ENCODE measurements at places on chromosomes 11 and 22.

DNA sequence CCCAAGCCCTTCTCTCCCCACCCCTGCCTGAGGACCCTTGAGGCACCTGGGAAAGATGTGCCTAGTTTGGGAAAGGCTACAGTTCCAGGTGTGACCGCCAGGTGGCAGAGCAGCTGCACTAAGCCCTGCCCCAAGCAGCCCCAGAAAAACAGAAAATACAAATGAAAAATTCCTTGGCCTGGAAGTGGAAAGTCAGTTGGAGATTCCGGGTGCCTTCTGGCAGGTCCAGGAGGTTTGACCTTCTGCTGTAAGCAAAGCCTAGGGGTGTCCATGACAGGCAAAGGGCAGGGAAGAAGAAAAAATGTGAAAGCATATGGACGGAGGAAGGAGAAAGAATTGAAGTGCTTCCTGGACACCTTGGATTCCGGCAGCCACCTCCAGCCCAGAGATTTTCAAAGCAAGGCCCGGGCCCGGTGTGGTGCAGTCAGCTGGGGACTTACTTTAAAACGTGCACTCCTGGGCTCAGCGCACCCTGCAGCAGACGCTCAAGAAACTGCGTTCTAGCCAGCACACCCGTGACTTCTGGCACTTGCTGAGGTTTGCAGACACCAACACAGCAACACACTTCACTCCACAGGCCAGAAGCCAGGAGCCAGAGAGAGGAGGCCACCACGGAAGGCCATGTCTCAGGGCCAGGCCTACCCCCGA lies 37.3 kb upstream of the SLC22A12 start:
- DNase-seq: peak; percentile 67

DNA sequence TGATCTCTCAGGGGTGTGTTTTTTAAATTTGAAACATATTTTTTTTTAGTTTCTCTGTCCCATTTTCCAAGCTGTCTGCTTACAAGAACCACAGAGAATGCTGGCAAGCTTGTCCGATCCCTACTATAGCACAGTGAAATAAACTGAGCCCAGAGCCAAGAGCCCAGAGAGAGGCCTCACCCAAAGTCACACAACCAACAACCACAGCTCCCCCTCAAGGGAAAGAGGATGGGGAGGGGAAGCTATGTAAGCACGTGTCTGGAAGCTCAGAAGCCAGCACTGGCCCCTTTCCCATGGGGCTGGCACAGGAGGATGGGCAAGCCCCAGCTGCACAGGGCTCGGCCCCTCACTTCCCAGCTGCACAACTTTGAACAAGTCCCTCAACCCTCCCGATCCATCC lies 3.2 kb upstream of the SART1 start:
- DNase-seq: no peak

DNA sequence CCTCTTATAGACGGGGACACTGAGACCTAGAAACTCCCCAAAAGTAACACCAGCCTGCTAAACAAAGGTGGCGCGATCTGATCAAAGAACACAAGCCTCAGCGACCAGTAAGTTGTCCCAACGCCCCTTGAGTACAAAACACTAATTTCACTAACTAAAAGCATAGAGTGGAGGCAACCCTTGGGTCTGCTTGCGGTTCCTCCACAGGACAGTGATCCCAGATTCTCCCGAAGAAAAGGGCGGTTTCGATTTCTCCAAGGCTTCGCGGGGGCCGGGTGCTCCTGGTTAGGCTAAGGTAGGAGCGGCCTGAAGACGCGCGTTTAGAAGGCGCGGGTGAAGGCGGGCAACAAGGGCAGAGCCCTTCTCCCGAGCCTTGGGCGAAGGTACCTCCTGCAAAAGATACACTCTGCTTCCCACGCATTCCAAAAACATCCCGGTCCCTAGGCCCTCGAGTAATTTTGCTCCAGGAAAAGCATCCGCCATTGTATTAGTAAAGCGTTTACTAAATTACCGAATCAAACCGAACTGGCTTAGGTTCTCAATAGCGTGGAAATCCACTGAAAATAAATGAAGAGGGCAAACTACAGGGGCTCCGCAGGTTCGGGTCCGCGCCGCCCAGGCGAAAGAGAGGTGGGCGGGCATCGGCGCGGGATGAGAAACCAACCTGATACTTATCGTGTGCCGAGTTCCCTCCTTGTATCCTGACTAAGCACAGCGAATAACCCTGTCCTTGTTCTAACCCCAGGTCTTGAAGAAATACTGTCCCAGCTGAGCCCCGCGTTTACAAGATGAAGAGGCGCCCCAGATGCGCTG lies 2.0 kb downstream of the WT1 start:
- DNase-seq: no peak

- DNase-seq: no peak
These were observed 38.0 kb downstream of the METTL15 start for GRCh38 chr11:28146123-28146751.

Measured in T47D (cell line).